Adrenal gland (tissue), 19 donors: ENCODE measurements at places on chromosomes 11 and 22. TPM values are rescaled to one million over a fixed set of nuclear protein-coding genes. Genes with fewer than 3 reads are reported as not detected.

The NOX4 gene
- 0.81 TPM for polyA plus RNA-seq

The CDCA5 gene
- polyA plus RNA-seq = 0.88 TPM

The OLFML1 gene
- polyA plus RNA-seq = 5.3 TPM

The SCN4B gene
- 1.8 TPM for polyA plus RNA-seq

The KBTBD3 gene
- polyA plus RNA-seq = 4.0 TPM

The DBX1 gene
- not detected for polyA plus RNA-seq

The APOL4 gene
- 2.1 TPM for polyA plus RNA-seq

The BBOX1 gene
- not detected for polyA plus RNA-seq

The ARHGAP1 gene
- 29.0 TPM for polyA plus RNA-seq

The PANX2 gene
- 0.22 TPM for polyA plus RNA-seq

The SLC1A2 gene
- 1.4 TPM for polyA plus RNA-seq

The SLC22A9 gene
- not detected for polyA plus RNA-seq

The CARD18 gene
- polyA plus RNA-seq = not detected
